ENCODE measurements at places on chromosomes 16 and 17.

- no peak for DNase-seq
These were observed 72.3 kb upstream of the MMP2 start for GRCh38 chr16:55406651-55407050.

DNA sequence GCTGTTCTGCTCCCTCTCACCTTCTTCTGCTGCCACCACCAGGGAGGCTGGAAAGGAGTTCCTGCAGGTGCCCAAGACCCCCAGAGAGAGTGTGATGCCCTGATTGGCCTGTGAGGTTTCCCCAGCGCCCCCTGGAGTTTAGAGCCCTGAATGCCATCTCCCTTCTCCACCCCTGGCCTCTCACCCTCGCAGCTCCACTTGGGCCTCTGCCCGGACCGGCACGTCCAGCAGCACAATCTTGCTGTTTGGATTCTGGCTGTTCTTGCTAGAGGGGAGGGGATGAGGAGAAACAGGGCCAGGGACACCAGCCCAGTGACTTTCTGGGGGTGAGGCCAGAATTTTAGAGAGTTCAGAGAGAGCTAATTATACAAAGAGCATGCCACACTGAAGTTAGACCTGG lies 12.5 kb upstream of the FAM171A2 start:
- no peak for DNase-seq

DNA sequence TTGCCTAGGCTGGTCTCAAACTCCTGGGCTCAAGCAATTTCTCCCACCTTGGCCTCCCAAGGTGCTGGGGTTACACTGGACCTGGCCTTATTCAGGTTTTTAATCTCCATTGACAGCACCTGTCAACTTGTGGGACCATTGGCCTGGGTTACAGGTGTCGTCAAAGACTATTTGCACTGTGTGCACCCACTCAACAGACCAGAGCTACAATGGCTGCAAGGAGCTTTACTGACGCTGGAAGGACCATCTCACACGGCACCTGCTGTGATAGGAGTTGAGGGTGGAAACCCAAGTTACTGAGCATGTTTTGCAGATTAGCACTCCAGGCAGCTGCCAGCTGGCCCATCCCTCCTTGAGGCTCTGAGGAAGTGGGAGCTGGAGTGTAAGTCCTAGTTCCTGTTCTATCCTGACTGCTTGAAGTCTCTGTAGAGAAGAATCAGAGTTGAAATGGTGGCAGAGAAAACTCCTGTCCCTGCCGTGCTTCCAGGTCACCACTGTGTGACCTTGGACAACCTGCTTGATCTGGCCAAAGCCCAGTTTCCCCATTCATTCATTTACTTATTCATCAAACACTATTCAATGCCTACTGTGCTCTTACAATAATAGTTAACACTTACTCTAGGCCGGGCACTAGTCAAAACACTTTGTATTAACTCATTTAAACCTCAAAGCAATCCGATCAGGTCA lies 42.4 kb upstream of the LONP2 start:
- no peak for DNase-seq

- peak; percentile 44 for DNase-seq
These were observed 15.9 kb downstream of the B9D1 start for GRCh38 chr17:19346351-19347255.

DNA sequence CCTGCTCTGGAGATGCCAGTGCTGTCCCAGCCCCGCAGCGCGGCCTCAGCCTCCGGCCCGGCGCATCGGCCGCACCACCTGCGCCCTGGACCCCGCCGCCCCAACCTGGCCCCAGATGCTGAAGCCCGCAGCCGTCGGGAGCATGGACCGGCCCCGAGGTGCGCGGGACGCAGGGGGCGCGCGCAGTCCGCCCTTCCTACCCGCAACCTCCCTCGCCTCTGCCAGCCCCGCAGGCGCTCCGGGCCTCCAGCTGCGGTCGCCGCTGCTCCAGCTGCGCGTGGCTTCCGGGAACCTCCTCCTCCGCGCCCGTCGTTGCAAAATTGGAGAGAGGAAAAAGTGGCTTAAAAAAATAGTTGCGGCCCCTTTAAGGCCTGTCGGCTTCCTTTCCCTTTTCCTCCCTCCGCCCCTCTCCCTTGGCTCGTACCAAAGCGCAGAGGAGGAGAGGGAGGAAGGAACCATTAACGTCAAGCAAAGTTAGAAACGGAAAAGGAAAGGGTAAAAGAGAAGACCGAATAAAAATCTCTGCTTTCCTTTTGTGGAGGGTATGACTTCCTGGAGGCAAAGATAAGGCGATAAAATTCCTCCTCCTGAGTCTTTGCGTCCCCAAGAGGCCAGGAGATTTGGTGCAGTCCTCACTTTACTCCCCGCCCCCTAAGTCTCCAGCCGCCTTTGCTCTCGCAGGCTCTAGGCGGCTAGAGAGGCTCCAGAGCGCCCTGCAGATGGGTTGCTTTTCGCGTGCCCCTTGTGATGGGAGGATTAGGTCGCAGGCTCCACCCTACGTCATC lies at the start of gene CDIPT:
CDIPT (minus strand) TSS at position 343 of the 785 bp plus-strand sequence. CDS start 369 bp downstream, outside the sequence.
- peak; percentile 87 for DNase-seq

- no peak for DNase-seq
These were observed 64.8 kb upstream of the MRC2 start for GRCh38 chr17:62562656-62563055.

All from activated naive CD4-positive, alpha-beta T cell treated with anti-CD3 and anti-CD28 coated beads, Interleukin-2, amount 50 U/mL, for 72 hours (primary cell).